Stimulated activated CD4-positive, alpha-beta T cell treated with anti-CD3 and anti-CD28 coated beads, TNF-alpha, amount 100 ng/mL, for 1 hour (primary cell): ENCODE measurements at places on chromosomes 16 and 17.

- no peak for DNase-seq
Measured at GRCh38 chr17:77686903-77687302, 271.6 kb upstream of the TNRC6C start.

DNA sequence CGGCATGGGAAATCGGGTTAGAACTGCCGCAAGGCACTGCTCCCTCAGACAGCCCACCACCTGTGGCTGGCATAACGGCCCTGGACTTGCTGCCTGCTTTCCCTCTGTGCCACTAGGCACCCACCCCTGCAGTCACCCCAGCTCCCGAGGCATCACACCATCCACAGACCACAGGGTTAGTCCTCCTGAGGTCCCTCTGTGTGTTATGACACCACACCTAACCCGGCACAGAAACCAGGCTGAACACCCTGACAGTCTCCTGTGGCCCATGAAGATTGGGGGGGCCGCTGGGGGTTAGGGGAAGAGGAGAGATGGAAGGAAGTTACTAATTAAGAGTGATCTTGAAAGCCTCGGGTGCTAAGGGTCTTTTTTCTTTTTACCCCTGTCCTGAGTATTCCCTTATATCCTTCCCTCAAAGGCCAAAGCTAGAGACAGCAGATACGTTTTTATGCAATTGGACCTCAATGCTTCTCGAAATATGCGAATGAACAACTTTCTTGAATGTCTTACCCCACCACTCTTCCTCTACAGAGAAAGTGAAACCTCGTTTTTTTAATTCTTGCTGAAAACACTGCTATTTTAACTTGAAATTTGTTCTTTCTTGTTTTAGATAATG lies 7.0 kb downstream of the CYTH1 start:
- DNase-seq = no peak

DNA sequence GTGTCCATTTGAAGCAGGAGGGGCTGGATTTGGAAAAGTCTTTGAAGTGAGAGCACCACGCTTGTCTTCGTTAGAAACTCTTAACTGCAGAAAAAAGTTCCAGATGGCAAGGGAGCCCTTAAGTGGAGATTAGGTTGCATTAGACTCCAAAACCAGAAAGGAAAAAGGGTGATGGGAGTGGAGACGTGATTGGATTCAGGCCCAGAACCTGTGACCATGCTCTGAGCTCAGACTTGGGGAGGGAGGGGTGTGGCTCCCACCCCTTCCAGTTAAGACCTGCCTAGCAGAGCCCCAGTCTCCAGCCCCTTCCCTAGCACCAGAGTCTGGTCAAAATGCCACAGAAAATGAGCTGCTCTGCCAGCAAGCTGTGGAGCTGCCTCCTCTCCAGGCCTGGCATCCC lies 6.4 kb upstream of the LGALS9 start:
- no peak for DNase-seq

DNA sequence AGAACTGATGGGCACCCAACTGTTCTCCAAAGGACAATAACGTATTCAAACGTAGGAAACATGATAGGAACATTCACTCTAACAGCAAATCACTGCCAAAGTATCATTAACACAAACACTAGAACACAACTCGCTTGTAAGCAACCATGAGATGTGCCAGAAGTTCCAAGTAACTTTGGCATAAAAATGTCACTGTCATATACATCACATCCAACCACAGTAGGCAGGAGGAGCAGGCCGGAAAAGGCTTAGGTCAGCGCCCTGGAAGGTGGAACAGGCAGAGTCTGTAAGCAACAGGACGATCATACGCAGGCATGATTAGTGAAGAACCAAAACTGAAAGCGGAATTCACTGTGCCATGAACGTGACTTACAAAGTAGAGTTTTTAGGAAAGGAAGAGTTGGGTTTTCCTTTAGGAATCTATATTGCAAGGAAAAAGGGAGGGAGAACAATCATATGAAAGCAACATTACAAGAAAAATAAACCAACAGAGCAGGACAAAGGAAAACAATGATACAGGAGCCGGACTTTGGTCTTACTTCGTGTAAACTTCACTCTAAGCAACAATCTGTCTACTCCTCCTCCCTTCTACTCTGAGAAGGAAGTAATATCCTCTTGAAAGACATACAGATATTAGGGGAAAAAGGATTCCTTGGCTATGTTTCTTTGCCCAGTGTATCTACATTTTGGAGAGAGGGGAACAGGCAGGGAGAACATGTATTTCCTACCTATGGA lies 52.3 kb downstream of the YWHAE start:
- DNase-seq = no peak

DNA sequence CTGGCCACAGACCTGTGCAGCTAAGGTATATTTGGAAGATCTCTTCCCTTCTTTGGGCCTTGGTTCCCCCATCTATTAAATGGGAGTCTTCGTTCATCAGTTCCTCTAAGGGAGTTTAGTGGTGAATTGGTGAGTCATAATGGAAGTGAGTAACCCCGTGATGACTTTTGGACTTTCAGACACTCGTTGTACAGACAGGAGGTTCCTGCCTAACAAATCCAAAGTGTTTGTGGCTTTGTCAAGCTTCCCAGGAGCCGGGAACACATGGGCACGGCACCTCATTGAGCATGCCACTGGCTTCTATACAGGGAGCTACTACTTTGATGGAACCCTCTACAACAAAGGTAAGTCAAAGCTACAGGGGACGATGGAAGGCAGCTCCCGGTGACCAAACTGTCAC lies 40.4 kb downstream of the WSCD1 start:
- no peak for DNase-seq

- DNase-seq = no peak
Measured at GRCh38 chr17:50908860-50909764, 43.0 kb upstream of the TOB1 start.

DNA sequence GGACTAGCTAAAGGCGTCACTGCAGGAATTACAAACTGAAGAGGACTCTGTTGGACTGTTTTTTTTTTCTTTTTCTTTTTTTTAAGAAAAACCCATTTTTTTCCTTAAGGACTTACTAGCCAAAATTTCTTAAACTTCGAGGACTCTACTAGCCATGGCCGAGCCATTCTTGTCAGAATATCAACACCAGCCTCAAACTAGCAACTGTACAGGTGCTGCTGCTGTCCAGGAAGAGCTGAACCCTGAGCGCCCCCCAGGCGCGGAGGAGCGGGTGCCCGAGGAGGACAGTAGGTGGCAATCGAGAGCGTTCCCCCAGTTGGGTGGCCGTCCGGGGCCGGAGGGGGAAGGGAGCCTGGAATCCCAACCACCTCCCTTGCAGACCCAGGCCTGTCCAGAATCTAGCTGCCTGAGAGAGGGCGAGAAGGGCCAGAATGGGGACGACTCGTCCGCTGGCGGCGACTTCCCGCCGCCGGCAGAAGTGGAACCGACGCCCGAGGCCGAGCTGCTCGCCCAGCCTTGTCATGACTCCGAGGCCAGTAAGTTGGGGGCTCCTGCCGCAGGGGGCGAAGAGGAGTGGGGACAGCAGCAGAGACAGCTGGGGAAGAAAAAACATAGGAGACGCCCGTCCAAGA lies 878 bp downstream of the HEXIM1 start:
- no peak for DNase-seq

- DNase-seq = no peak
Measured at GRCh38 chr16:51404386-51404785, 253.3 kb upstream of the SALL1 start.

DNA sequence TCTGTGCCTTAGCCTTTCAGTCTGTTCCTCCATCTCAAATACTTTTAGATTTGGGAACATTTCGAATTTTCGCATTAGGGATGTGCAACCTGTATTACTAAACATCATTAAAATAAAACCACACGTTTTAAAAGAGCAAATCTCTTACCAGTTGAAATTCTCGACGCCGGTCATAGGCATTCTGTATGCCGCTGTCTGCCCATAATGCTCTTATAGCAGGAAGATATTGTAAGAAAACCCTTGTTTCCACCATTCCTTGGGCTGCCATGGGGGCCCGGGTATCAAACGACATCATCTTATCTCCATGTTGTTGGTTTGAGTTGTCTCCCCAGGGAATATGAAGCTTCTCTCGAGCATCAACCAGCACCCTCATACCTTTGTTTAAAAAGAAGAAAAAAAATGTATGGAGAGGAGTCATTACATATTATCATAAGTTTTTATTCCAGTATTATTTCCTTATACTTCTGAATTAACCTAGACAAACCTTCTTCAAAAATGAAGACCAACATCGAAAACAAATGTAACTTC lies 3.1 kb downstream of the GNA13 start:
- no peak for DNase-seq

DNA sequence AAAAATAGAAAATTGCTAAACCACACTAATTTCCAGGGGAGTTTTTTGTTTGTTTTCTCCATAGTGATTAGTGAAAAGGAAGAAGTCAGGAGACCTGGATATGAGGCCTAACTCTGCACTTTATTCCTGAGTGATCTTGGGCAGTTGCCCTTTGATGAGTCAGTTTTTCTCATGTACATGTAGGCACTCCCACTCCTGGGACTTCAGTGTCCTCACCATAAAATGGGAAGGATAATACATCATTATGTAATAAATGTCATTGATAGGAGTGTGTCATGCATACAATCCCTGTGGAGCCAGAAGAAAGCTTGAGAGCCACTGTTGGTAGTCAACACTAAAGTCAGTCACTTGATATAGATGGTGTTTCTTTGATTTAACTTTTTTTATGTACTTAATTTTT lies 32.5 kb downstream of the WIPF2 start:
- DNase-seq = no peak

DNA sequence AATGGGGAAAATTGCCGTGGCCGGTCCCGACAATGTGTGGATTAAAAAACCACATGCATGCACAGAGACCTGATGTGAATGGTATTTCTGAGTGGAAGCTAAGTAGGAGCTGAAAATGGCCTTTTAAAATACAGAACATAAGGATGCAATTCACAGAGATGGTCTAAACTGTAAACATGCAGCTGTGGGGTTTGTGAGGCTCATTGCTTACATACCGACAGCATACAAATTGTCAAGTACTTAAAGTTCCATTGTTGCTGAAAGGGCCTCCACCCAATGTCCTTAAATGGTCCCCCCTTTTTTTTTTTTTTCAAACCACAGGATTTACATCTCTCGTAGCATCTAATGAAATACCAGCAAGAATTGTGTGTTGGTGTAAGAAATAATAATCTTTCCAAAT lies 523.2 kb downstream of the MAF start:
- DNase-seq = no peak

DNA sequence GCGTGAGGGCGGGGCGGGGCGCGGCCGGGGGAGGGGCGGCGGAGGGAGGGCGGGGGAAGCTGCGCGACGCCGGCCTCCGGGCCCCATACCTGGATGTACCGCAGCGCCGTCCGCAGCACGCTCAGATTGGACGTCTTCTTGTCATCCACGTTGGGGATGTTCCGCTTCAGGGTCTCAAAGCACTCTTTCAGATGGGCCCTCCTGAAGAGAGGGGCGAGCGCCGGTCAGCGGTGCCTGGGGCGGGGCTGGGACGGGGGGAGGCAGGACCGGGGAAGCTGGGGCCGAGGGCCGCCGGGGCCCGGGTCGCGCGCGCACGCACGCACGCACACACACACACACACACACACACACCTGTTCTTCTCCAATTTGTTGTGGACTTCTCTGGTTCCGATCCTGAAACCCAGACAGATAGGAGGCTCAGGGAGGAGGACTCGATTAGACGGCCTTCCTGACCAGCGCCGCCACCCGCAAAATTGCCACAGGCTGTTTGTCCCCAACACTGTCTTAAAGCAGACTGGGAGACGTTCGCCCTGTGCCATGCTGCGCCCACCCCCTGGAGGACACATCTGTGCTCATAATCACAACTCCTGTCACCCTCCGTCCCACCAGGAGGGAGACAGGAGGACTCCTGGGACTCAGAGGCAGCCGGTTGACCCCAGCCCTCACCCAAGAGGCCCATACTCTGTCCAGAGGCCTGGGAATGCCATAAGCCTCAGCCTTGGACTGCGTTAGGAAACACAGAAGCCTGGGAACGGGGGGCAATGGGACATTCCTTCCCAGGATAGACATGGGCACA lies 6.7 kb downstream of the MNT start:
- no peak for DNase-seq

- DNase-seq = no peak
Measured at GRCh38 chr17:4215882-4216570, 47.8 kb downstream of the ANKFY1 start.

DNA sequence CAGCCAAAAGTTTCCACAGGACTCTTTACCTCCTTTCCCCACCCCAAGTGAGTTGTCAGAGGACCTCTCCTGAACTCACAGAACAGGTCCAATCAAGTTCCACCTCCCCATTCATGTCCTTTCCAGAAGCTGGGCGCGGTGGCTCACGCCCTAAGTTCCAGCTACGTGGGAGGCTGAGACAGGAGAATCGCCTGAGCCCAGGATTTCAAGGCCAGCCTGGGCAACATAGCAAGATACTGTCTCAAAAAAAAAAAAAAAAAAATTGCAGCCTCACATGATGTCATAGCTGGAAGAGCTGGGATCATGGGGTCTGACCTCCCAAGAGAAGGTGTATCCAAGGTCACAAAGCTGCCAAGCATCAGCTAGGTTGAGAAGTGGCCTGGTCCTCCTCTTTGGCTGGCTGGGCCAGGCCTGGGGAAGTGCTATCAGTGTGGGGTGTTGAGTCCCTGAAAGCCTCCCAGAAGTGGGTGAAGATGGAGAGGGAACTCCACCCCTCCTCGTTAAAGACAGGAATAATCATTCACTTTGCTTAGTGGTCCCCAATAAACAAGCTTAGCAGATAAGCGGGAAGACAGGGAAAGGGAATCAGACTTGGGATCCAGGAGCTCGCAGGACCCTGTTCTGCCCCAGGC lies 5.5 kb upstream of the MNT start:
- no peak for DNase-seq

GRCh38 chr17:14058051-14058450 lies 11.3 kb upstream of the COX10 start:
- DNase-seq = no peak

GRCh38 chr17:31446195-31446967 lies 54.9 kb downstream of the RAB11FIP4 start:
- DNase-seq = no peak

GRCh38 chr16:11966173-11966572 lies 1.2 kb downstream of the TNFRSF17 start:
- DNase-seq = no peak

DNA sequence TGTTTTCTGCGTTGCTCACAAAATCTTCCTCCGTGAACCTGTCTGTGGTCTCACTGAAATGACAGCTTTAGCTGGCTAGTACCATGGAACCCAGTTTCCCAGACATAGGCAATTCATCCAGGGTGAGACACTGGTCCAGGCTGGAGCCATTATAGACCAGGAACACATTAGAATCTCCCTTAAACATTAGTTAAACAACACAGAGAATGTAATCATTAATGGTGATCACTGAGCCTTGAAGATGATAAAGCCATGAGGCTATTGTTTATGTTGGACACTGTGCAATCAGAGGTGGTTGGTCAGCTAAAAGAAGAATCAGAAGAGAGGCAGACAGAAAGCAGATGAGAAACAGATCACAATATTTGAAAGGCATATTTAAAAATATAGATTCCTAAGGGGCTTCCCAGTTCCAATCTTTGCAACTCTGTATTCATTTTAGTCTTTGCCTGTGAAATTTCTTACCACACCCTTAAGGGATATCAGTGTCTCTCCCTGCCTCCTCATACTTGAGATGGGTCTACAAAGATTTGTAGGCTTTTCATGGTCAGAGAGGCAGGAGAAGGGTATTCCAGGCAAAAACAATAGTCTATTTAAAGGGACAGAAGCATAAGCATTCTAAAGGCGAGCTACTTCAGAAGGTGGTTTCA lies 317.9 kb downstream of the MAP2K6 start:
- no peak for DNase-seq
